Epithelial cell of umbilical artery (primary cell): ENCODE measurements at places on chromosomes 6 and 20. TPM values are rescaled to one million over a fixed set of nuclear protein-coding genes. Genes with fewer than 3 reads are reported as not detected.

The GRM1 gene
- total RNA-seq = not detected in 2 replicates

The FOXQ1 gene
- under 0.01 TPM in 1 of 2 replicates, not detected in the other for total RNA-seq

The TRIM40 gene
- total RNA-seq = not detected in 2 replicates

The PLCB1 gene
- 10.4 and 18.5 TPM in 2 replicates for total RNA-seq

The FAM83B gene
- not detected in 2 replicates for total RNA-seq

The ERGIC3 gene
- total RNA-seq = 244 and 340 TPM in 2 replicates

The IMPG1 gene
- under 0.01 TPM in 1 of 2 replicates, not detected in the other for total RNA-seq

The TJAP1 gene
- total RNA-seq = 7.8 and 10.2 TPM in 2 replicates

The C20orf202 gene
- total RNA-seq = not detected in 2 replicates

The COL11A2 gene
- under 0.01 and 0.15 TPM in 2 replicates for total RNA-seq

The KCNB1 gene
- total RNA-seq = under 0.01 TPM in 1 of 2 replicates, not detected in the other

The NMBR gene
- not detected in 2 replicates for total RNA-seq

The CST5 gene
- not detected in 2 replicates for total RNA-seq

The IL20RA gene
- total RNA-seq = not detected in 2 replicates

The NKX2-4 gene
- not detected in 2 replicates for total RNA-seq

The BMP6 gene
- total RNA-seq = 232 and 248 TPM in 2 replicates

The GRIK2 gene
- total RNA-seq = 0.30 TPM in 1 of 2 replicates, not detected in the other

The PDE10A gene
- total RNA-seq = 6.8 and 10.4 TPM in 2 replicates

The ARFGEF3 gene
- total RNA-seq = 2.3 and 3.5 TPM in 2 replicates

The FOXC1 gene
- 4.7 and 5.2 TPM in 2 replicates for total RNA-seq

The APOM gene
- total RNA-seq = 0.30 TPM in 1 of 2 replicates, not detected in the other
